Fibroblast of the aortic adventitia (primary cell): ENCODE measurements at places on chromosomes 2 and 18.

GRCh38 chr2:85647823-85648526 lies 20.0 kb downstream of the SFTPB start:
- no peak for DNase-seq

DNA sequence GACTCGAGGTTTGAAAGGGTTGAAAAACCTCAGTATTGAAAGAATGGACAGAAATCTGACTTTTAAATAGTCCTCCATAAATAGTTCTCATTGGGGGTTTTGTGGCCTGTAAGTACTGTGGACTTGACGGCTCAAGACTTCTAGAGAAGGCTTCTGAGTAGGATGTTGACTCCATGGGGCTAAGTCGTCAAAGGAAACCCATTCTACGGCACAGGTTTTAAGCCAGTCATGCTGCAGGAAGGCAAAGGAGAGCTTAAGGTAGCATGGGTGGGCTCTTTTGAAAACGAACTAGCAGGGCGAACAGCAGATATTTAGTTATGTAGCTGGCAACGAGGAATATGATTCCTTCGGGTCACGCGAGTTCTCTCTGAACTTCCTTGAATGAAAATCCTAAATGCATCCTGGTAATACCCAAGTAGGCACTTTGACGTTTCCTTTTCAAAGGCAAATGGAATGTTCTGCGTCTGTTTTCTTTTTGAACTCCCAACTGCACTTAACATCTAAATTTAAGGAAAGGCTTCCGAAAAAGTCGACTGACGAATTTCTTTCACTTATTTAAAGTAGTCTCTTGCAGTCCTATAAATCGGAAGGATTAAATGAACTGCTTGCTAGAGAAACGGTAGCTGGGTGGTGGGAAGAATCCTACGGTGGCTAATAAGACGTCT lies 1.1 kb upstream of the NEDD4L start:
- peak; percentile 5 for DNase-seq

DNA sequence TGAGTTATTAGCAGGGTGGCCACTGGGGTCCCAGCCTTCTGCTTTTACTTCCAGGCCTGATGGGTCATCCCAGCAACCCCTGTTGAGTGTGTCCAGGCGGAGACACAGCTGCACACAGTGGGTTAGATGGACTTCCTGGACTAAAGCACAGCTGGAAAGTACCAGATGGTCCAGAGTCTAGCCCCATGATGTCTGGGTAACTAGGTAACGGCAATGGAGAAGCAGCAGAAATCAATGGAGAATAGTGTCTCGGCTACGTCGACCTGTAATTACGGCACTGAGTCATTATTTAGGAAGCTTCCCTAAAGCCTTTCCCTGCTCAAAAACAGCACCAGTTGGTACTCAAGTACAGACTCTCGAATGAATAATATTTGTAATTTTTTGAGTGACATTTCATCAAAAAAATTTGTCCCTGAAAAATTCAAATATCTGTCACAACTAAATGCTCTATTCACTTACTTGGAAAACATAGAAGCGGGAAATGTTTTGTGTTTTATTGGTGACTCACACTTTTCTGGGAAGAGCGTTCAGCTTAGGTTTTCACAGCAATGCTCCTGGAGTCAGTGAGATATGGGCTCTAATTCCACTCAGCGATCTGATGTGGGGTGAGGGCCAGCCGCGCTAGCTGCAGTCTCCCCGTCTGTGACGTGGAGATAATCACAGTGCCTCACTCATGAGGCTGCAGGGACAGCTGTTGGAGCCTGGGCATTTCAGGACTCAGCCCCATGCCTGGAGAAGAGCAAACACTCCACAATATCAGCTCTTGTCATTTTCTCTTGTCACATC lies 16.2 kb upstream of the ARL4C start:
- DNase-seq, result peak; percentile 59

DNA sequence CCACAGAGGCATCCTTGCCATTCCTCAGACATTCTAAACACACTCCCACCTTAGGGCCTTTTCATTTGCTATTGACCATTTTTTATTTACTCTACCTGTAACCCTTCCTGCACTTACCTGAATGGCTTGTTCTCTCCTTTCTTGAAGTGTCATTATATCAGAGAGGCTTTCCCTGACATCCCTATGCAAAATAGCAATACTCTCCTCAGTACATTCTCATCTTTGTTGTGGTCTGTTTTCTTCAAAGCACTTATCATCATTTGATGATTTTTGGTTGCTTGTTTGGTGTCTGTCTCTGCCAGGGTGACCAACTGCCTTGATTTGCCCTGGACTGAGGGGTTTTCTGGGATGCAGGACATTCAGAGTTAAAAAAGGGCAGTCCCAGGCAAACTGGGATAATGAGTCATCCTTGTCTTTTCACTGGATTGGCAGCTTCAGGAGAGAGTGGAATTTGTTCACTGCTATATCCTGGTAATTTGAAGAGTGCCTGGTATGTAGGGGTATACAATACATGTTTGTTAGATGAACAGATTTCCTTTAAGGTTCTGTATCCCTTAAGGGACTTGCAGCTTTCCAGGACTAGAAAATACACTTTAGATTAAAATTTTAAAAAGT lies 102.4 kb downstream of the BABAM2 start:
- DNase-seq, result peak; percentile 64

- DNase-seq, result no peak
Observed at GRCh38 chr18:2780750-2781149, 66.1 kb upstream of the EMILIN2 start.

GRCh38 chr2:215527736-215528135 lies 91.9 kb upstream of the FN1 start:
- DNase-seq, result peak; percentile 93

DNA sequence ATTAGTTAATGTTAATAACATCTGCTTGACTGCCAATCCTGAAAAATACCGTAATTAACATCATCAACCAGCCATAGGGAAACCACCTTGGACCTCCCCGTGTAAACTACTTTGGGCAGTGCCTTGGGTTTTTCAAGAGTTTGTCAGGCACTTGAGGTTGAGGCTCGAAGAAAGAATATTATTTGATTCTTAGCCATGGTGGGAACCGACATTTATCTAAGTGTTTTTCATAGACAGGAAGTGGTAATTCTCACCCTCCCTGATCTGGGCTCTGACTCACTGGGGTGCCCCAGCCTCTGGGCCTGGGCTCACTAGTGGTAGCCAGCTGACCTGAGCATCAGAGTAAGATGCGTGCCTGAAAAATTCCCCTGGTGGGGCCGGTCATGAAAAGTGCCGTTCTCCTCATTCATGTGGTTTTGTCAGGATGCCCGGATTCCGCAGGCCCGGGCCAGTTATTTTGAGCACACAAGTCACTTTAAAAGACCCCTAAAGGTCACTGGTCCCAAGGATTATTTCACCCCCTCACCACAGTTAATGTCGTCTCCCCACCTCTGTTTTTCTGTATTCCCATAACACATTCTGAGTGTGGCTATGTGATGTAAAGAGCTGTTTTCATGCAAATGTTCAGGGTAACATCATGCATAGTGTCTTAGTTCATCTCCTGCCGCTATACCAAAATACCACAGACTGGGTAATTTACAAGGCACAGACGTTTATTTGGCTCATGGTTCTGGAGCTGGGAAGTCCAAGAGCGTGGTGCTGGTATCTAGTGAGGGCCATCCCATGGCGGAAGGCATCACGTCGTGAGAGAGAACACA lies 21.6 kb upstream of the SPATA3 start:
- DNase-seq, result no peak

- no peak for DNase-seq
Observed at GRCh38 chr2:70776266-70776665, 8.3 kb upstream of the ADD2 start.

DNA sequence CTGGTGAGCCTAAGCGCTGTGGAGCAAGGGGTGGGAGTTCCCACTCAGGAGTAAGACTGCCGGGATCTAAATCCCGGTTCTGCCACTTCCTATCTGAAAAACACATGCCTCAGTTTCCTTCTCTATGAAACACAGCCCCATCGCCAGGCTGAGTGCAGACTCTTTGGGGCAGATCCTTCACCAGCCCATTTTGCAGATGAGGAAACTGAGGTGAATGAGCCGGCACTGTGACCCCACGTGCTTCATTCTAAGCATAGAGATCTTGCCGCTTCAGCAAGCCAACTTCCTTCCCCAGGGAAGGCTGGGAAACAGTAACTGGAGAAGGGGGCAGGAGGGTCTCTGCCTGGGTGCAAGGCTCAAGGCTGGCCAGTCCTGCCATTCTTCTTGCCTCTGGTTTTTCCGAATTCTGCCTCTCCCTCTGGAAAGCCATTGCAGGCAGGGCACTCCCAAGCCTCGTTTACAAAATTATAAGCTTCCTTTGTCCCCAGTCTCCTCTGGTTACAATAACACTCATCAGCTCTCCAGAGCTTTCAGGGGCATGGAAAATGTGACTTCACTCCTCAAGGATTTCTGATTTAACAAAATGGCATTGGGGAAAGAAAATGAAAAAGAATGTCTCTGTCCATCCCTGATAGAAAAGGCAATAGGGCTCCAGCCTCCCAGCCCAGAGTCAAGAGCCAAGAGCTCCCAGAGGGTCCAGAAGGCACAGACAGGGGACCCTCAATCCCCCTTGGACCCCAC lies 249.2 kb downstream of the TNS1 start:
- DNase-seq, result no peak

- DNase-seq, result peak; percentile 45
Observed at GRCh38 chr2:238380785-238381184, 45.9 kb upstream of the ASB1 start.

GRCh38 chr2:149902081-149902480 lies 314.5 kb upstream of the MMADHC start:
- peak; percentile 92 for DNase-seq

GRCh38 chr18:52046842-52047241 lies 293.2 kb upstream of the DCC start:
- no peak for DNase-seq

DNA sequence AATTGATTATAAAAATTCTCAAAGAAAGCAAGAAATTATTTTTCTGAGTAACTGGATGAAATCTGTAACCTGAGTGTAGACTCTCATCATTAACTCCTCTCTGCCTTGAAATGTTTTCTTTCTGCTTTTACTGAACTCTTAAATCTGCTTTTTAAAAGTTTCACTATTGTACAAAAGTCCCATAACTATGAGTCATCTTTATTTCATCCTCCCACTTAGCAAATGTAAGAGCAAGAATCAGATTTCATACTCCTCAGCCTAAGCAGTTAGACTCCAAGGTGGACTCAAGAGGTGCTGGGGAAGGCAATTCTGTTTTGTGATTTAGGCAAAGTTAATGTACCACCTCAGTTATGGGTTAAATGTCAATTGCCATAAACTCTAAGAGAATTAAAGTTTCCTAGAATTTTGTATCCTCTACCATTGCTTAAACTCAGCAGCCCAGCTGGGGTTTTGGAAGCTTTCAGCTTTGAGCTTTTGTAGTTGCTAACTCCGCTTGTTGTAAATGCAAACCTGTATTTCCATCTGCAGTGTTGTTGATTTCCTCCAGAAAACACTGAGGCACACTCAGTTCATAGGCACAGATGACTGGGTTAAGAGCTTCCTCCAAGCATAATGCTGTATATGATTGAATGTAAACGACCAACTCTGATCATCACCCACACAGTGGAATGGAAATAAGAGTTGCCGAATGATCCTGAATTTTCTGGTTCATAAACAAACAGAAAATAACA lies 268.8 kb downstream of the ARHGAP15 start:
- peak; percentile 49 for DNase-seq

GRCh38 chr2:115491186-115491793 lies 1048.8 kb downstream of the DPP10 start:
- no peak for DNase-seq

DNA sequence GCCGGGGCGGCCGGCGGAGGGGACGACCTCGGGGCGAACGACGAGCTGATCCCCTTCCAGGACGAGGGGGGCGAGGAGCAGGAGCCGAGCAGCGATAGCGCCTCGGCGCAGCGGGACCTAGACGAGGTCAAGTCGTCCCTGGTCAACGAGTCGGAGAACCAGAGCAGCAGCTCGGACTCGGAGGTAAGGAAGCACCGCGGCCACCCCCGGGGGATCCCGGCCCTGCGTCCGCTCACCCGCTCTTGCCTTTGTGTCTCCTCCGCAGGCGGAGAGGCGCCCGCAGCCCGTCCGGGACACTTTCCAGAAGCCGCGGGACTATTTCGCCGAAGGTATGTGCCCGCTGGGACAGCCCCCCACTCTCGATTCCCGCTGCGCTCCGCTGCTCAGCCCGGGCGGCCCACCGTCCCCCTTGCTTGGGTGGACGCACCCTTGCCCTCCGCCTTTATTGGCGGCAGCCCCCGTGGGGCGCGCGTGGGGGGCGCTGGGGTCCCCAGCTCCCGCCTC lies 611 bp downstream of the TCF7L1 start:
- DNase-seq, result peak; percentile 51

- no peak for DNase-seq
Observed at GRCh38 chr2:133167223-133167622, 401.0 kb downstream of the NCKAP5 start.

- no peak for DNase-seq
Observed at GRCh38 chr2:72111061-72111460, 36.6 kb downstream of the CYP26B1 start.

DNA sequence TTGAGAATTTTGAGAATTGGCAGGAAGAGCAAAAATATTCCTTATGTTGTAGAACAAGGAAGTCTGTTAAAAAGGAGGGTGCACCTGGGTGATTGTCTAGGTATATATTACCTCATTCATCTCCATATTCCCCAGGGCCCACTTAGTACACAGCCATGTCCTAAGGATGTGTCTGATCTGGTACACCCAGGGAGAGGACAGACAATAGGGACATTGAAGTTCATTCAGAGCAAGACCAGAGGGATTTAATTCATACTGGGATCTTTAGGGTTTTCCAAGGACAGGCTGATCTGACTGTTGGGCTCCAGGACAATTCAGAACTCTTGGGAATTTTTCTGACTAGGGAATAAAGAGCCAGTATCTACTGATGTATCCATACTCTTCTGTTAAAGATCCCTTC lies 112.1 kb downstream of the PHLPP1 start:
- DNase-seq, result no peak

DNA sequence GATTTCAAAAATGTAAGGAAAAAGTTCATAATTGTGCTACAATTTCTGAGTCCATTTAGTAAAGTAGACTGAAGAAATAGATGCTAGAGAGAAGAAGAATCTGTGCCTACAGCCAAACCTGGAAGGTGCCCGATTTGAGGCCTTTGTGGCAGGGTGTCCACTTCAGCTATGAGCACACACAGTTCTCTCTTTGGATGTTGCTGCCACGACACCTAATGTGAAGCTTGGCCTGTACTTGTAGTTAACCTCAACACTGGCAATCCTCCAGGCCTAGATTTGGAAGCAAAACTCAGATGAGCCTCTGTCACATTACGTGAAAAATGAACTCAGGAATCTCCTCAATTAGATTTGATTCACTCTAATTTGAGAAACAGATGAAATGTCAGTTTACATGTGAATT lies 90.1 kb upstream of the LRP1B start:
- DNase-seq, result no peak

DNA sequence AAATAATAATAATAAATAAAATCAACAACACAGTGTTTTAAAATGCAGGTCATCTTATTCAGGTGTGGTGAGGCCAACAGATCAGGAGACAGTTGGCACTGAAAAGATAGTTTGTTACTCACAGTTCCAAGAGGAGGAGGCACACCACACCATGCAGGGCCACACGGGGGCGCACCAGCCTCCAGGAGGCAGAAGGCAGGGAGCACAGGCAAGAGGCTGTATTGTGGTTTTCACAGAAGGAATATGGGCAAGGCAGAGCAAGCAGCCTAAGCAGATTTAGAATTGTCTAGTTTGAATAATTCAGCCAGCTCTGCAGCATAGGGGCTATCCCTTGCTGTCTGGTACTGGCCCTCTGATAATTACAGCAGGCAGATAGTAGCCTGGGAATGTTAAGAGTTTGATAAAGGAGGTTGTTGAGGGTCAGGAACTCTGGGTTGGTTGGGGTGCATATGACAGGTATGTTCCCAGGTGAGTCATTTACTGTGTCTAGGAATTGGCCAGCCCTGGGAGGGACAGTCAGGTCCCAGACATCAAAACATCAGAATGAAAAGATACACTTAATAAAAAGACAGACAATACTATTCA lies 31.3 kb downstream of the KIAA2012 start:
- peak; percentile 69 for DNase-seq
